ENCODE measurements at places on chromosomes 5 and 9. TPM values are rescaled to one million over a fixed set of nuclear protein-coding genes. Genes with fewer than 3 reads are reported as not detected.
A peak's percentile ranks its signal among the peaks of the same experiment; 100 is the strongest.

- no peak for DNase-seq
Measured at GRCh38 chr9:90927496-90927895, 125.9 kb downstream of the SYK start.

DNA sequence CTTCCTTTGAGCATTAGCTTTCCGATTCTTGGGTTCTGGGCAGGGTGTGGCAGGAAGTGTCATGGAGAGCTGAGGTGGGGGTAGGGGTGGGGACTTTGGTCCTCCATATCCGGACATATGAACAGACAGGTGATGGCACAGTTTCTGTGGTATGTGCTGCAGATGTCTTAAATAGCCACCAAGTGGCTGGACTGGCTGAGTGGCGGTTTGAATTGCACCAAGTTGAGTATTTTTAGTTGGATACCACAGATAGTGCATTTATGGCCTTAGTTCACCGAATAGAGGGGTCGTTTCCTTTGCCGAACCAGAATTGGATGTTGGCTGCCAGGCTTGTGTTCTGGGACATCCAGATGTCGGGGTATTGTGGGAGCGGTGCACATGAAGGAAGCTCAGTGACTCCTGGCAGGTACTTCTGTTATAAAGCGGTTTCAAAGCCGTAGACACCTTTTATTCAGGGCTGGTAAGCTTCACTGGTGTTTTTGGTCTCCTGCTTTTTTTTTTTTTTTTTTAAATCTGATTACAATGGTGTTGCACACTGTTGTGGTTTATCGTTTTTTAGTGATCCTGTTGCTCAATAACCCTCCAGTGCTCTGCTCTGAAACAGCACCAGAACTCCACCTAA is 15.1 kb upstream of the TNFAIP8 start:
- DNase-seq: no peak

- DNase-seq: no peak
Measured at GRCh38 chr9:136189394-136190236, 15.3 kb downstream of the LHX3 start.

DNA sequence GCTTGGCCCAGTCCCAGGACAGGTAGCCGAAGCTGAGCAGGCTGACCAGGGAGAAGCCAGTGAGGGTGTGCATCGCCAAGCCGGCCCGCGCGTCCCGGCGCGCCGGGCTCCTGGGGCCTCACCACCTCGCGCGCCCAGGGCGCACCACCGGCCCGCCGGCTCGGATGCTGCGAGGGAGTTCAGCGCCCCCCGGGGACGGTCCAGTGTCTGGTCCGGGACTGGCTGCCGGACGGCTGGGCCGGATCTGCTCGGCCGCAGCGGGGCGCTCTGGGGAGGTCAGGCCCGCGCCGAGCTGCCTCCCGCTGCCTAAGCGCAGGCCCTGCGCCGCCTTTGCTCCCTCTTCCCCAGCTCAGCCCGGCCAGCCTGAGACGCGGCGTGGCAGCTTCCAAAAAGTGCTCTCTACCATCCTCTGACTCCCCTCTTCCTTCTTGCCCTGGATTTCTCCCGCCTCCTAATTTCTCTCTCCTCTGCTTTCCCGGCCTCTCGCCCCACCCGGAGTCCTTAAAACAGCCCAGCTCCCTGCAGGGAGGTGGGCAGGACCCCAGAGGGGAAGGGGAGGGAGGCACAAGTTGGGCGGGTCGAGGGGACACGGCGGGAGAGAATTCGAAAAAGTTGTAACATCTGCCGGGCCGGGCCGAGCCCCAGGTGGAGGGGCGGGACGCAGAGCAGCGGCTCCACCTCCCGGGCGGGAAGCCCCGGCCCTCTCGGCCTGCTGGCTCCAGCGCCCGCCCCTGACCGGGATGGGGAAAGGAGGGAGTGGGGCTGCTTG is at the start of gene ARSI:
Gene ARSI, minus strand, starts transcription at position 605 of the 769 bp plus-strand sequence. Its CDS starts 532 bp downstream, at position 73.
- no peak for DNase-seq

GRCh38 chr9:68983522-68984424 is 30.1 kb downstream of the PRKACG start:
- no peak for DNase-seq

DNA sequence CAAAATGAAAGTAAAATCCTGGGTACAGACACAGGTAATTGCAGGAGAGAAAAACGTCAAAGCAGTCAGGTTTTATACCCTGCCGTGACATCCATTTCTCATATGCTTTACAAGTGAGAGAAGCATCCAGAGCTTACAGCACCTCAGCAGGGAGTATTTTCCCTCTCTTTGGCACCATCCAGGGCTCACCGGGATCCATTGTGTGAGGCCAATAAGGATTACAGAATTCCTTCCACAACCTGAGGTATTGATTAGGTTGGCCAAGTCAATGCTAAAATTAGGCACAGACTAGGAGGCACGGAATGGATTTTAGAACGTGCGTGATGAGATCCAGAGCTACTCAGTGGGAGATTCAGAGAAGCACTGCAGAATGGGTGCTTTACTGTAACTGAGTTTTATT is 296.6 kb downstream of the FBXL7 start:
- no peak for DNase-seq

DNA sequence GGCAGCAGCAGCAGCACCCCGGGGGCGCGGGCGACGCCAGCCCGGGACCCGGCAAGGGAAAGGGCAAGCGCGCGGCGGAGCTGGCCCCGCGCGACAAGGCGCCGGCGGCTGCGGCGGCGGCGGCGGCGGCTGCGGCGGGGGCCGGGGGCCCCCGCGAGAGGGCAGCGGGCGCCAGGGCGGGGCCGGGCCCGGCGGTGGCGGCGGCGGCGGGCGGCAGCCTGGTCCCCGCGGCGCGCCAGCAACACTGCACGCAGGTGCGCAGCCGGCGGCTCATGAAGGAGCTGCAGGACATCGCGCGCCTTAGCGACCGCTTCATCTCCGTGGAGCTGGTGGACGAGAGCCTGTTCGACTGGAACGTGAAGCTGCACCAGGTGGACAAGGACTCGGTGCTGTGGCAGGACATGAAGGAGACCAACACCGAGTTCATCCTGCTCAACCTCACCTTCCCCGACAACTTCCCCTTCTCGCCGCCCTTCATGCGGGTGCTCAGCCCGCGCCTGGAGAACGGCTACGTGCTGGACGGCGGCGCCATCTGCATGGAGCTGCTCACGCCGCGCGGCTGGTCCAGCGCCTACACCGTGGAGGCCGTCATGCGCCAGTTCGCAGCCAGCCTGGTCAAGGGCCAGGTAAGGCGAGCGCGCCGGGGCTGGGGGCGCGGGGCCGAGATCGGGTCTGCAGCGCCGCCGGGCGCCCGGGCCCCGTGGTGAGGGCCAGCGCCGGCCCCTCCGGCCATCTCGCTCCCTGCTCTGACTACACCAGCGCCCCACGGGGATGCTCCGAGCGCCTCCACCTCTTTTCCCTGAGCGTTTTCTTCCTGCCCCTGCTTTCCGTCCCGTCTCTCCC is at the start of gene UBE2QL1:
Gene UBE2QL1, plus strand, starts transcription at position 238 of the 843 bp plus-strand sequence. Its CDS starts 35 bp downstream, at position 273.
- no peak for DNase-seq

- DNase-seq: no peak
Measured at GRCh38 chr5:133371371-133372155, 240.8 kb downstream of the FSTL4 start.

DNA sequence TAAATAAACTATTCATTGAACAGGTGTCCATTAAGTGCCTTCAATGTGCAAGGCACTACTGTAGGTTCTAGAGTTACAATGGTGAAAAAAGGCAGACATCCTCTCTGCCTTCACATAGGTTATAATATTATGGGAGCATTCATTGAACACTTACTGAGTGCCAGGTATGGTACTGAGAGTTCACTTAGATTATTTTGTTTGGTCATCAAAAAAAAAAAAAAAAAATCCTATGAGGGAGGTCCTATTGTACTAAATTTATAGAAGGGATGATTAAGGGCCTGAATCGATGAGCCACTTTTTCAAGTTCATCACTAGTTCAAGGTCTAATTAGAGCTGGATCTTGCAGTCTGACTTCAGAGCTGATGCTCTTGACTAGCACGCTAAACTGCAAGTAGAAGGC is 22.8 kb upstream of the PANK3 start:
- DNase-seq: no peak

GRCh38 chr5:84861306-84861705 is 476.6 kb upstream of the EDIL3 start:
- no peak for DNase-seq

DNA sequence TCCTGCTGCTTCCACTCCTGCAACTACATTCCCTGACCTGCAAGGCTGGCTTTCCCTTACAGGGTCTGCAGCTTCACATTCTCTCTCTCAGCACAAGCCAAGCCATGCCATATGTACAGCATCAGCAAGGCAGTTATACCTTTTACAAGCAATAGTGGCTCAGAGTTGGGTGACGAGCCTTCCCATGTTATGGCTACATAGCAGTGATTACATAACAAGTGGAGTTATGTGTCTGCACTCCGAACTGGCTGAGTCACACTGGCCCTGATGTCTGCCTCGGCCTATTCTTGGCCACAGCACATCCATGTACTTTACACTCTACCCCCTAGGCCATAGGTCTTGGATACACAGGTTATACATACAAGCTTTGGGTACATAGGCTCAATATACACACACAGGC is 52.0 kb upstream of the SNCAIP start:
- peak; percentile 15 for DNase-seq

DNA sequence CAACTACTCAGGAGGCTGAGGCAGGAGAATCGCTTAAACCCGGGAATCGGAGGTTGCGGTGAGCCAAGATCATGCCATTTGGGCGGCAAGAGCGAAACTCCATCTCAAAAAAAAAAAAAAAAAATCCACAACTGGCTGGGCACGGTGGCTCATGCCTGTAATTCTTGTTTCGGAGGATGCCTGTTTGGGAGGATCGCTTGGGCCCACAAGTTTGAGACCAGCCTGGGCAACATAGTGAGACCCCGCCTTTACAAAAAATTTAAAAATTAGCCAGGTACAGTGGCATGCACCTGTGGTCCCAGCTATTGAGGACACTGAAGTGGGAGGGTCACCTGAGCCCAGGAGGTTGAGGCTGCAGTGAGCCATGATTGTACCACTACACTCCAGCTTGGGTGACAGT is 1.9 kb upstream of the EIF4EBP3 start:
- no peak for DNase-seq

- DNase-seq: no peak
Measured at GRCh38 chr5:6833406-6833805, 120.2 kb downstream of the TENT4A start.

DNA sequence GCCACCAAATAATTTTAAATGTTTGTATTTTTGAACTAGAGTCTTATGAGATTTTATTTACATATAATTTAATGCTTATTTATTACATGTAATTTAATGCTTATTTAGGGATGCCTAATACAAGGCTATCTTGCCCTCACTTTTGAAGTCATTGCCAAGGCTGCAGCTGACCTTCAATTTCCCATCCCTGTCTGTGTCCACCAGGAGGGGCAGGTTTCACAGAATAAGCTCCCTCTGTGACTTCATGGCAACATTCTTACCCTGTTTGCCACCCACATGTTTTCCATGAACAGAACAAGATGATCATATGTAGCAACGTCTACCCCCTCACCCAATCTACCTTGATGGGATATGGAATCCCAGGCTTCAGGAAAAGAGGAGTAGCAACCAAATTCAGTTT is 27.0 kb downstream of the C5 start:
- peak; percentile 8 for DNase-seq

GRCh38 chr5:157026789-157027424 is 32.0 kb downstream of the HAVCR1 start:
- DNase-seq: no peak

GRCh38 chr9:130321539-130321938 is 56.0 kb downstream of the HMCN2 start:
- no peak for DNase-seq

GRCh38 chr5:149932445-149933350 is 11.9 kb downstream of the PDE6A start:
- DNase-seq: no peak

GRCh38 chr9:82124090-82124489 is 135.5 kb downstream of the SPATA31D1 start:
- DNase-seq: no peak

- DNase-seq: no peak
Measured at GRCh38 chr9:126919193-126919592, 4.6 kb downstream of the RALGPS1 start.

DNA sequence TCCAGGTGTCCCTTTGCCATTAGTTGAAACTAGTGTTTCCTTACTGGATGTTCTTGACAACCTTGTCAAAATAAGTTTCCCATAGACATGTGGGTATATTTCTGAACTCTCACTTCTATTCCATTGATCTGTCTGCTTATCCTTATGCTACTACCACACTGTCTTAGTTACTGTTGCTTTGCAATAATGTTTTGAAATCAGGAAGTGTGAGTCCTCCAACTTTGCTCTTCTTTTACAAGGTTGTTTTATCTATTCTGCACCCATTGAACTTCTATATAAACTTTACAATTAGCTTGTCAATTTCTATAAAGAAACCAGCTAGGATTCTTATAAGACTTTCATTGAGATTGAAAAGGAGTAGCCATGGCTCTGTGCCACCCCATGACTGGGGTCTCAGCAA is 24.3 kb downstream of the CD14 start:
- DNase-seq: no peak

GRCh38 chr5:69468631-69469030 is 24.0 kb upstream of the OCLN start:
- no peak for DNase-seq

DNA sequence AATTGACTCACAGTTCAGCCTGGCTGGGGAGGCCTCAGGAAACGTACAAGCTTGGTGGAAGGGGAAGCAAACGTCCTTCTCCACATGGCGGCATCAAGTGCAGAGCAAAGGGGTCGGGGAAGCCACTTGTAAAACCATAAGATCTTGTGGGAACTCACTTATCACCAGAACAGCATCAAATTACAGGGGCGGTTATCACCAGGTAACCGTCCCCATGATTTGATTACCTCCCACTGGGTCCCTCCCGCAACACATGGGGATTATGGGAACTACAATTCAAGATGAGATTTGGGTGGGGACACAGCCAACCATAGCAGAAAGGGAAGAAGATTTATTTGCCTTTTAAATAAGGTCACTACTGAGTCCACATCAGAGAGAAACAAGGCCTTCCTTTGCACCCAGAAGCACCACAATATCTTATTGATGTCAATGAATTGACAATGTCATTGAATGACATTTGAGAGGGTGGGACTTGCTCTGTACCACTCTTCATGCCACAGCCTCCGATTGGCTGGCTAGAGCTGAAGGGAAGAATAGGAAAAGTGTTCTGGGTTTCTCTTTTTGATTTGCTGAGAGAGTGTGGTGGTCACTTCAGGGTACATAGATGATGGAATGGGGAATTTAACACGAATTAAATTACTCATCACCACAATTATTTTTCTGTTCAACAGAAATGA is 11.0 kb downstream of the SKP2 start:
- DNase-seq: no peak

DNA sequence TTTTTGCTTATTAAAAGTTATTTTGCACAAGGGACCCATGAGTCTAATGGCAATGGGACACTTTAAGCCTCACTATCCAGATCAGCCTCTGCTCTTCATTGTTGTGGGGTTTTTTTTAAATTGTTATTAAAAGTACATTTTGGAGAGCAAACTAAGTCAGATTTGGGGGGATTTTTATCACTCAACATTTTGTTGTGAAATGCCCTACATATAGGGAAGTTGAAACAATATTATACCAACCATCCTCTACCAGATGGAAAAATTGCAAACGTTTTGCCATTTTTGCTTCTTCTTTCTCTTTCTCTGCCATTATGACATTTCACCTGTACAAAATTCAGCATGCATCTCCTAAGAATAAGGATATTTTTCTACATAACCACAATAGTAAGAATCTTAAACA is 75.3 kb downstream of the SLC1A3 start:
- DNase-seq: no peak

- no peak for DNase-seq
Measured at GRCh38 chr9:90629354-90629753, 13.3 kb downstream of the DIRAS2 start.

The IRX1 gene
- total RNA-seq: not detected

The HRH2 gene
- 7.3 TPM for total RNA-seq

The NUTM2F gene
- not detected for total RNA-seq

The FBP1 gene
- 43.6 TPM for total RNA-seq

The SMIM33 gene
- total RNA-seq: not detected

The KIF24 gene
- 0.95 TPM for total RNA-seq

The RMRP gene
- 19,404 TPM for total RNA-seq

The LRRC19 gene
- not detected for total RNA-seq

The RIOK2 gene
- 28.5 TPM for total RNA-seq

Measured in adrenal gland (tissue), 19 donors.